Activated gamma-delta T cell (primary cell): ENCODE measurements at places on chromosomes 7 and 10.

DNA sequence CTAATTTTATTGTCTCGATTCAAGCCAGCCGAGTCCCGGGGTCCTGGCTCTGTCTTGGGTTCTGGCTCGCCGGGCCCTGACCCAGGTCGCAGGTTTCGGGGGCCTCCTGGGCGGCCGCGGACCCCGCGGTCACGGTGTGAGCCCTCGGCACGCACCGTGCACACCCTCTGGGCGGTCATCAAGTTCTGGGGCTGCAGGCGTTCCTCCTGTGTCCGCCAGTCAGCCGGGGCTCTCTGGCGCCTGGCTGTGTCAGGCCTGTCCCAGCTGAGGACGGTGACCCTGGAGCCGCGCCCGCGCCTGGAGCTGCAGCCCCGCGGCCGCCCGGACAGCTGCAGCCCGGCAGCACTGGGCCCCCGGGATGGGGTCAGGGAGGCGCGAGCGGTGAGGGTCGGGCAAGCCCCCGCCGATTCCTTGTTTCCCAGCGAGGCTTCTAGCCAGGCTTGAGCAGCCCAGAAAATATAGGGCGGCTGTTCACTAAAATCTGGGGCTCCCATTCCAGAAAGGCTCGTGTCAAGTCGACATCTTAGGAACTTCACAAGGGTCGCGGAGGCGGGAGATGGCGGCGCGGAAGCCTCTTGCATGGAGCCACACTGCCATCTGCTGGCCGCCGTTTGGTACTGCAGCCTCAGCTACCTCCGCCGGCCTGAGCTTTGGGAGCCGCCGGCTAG lies 4.2 kb upstream of the HOXA7 start:
- DNase-seq, result peak; percentile 65

- DNase-seq, result no peak
These were observed 6.3 kb downstream of the IFT22 start for GRCh38 chr7:101315336-101315735.

GRCh38 chr10:86945361-86946212 lies 11.8 kb downstream of the MMRN2 start:
- no peak for DNase-seq

- no peak for DNase-seq
These were observed 393.2 kb upstream of the FOXK1 start for GRCh38 chr7:4288791-4289394.

GRCh38 chr10:11870461-11870780 lies 47.3 kb downstream of the PROSER2 start:
- no peak for DNase-seq

DNA sequence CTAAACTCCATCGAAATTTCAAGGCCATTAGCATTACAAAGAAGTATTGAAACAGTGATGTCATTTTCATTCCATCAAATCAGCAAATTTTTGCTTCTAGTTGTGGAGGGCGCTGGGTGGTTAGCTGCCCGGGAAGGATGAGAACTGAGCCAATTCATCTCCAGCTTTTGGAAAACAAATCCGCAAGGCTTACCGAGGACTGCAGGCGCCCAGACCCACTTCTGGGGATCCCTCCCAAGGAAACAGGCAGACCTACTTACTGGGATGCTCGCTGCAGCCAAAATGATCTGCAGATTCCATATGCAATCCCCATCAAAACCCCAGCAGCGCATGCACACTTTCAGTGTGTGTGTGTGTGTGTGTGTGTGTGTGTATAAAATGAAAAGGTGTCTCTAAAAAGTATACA lies 19.2 kb downstream of the TNRC18 start:
- DNase-seq, result no peak

DNA sequence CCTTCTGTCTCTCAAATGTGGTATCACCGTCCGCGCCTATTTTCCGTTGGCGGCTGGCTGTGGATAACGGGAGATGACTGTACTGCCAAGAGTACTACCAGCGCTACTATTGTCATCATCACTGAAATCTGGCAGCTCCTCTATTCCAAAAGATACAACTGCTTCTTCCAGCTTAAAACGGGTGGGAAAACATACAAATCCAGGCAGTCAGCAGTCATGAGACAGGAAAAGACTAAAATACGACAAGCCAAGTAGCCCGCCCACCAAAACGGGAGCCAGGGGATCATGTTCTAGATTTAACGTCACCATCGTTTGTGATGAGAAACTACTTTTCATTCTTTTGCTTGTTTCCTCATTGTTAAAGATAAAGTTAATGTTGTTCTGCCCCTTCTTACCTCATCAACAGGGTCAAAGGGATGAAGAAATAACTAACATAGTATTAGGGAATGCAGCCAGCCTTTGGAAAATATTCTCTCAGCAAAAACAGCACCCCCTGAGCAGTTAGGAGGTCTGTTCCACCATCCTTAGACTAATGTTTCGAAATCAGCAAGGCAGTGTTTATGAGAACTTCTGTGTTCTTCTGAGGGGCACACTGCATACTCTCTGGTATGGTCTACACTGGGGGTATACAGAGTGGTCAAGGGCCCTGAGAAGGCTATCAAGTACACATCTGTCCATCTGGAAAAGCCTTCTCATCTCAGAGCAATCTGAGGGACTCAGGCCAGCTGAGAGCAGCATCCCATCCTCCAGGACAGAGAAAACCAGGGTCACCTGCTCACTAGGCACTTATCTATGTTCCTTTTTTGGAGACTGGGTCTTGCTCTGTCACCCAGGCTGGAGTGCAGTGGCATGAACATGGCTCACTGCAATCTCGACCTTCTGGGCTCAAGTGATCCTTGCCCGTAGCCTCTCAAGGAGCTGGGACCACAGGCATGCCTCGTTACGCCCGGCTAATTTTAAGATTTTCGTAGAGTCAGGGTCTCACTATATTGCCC lies 47.5 kb downstream of the GNA12 start:
- DNase-seq, result no peak

DNA sequence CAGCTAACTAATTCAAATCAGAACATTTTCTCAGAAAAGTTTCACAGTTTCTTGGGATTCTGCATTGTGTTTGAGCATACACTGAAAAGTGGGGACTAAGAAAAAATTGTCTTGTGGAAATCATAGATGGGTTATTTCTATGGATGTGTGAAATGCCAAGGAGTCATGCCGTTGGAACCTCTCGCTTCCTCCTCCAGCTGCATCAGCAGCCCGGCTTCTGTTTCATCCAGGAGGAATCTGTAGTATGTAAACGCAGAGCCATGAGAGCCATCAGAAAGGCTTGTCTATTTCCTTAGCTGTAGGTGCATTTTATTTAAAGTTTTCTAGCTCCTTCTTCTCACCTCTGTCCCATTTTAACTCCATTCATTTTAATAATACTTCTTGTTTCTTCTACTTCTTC lies 1144.1 kb downstream of the GATA3 start:
- DNase-seq, result no peak

- no peak for DNase-seq
These were observed 728.3 kb downstream of the TYW1 start for GRCh38 chr7:67724955-67725354.

- no peak for DNase-seq
These were observed 12.8 kb downstream of the OR2F1 start for GRCh38 chr7:143967398-143967797.

DNA sequence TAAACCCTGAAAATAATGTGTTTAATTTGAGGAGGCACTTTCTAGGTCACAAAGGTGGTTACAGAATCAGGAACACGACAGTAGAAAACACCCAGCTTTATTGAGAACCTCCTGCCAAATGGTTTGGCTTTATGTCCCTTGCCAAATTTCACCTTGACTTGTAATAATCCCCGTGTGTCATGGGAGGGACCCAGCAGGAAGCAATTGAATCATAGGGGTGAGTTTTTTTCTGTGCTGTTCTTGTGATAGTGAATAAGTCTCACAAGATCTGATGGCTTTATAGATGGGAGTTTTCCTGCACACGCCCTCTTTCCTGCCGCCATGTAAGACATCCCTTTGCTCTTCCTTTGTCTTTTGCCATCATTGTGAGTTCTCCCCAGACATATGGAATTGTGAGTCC lies 193.8 kb upstream of the KLF6 start:
- no peak for DNase-seq

GRCh38 chr7:85178531-85179298 lies 8.1 kb downstream of the SEMA3D start:
- no peak for DNase-seq

- no peak for DNase-seq
These were observed 6.6 kb downstream of the CREB5 start for GRCh38 chr7:28418966-28419365.

DNA sequence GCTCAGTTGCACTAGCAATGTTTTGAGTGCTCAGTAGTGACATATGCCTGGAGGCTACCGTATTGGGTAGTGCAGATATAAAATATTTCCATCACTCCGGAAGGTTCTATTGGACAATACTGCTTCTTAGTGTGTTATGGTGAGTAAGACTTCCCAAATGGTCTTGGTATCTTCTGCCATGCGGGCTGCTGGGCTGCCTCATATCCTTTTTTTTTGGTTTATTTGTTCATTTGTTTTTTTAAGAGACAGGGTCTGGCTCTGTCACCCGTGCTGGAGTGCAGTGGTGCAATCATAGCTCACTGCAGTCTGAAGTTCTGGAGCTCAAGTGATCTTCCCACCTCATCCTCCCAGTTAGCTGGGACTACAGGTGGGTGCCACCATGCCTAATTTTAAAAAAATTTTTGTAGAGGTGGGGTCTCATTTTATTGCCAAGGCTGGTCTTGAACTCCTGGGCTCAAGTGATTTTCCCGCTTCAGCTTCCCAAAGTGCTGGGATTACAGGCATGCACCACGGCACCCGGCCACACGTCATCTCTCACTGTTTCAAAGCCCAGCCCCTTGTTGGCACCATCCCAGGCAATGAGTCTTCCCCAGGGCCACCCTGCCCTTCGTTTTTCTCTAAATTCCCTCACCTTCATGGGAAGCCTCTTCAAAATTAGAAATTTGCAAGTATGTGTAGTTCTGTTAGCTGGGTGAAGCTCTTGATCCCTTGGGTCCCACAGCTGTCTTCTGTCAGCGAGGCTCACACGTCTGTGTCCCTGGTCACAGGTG lies 111.0 kb upstream of the KLF14 start:
- no peak for DNase-seq
